ENCODE measurements at places on chromosomes 3 and 15.
A peak's percentile ranks its signal among the peaks of the same experiment; 100 is the strongest.

- peak; percentile 91 for DNase-seq
Measured at GRCh38 chr15:85689729-85690128, 105.0 kb downstream of the KLHL25 start.

DNA sequence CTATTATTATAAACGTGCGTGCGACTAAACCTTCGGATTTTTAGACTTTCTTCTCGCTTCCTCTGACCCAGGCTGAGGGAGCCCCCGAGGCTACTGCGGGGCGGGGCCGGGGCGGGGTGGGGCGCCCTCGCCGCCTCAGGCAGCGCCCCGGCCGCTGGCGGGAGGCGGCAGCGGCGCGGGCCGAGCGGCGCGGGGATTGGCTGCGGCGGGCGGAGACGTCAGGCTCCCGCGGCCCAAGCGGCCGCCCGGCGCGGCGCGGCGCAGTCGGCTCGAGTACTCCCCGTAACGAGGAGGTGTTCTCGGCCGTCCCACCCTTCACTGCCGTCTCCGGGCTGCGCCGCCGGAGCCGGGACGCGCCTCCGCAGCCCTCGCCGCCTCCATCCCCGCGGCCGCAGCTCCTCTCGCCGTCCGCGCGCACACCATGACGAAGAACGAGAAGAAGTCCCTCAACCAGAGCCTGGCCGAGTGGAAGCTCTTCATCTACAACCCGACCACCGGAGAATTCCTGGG lies at the start of gene ATP1B3:
TSS of gene ATP1B3 (plus strand) at position 263 of the 510 bp plus-strand sequence. CDS start at position 422, 159 bp downstream.
- peak; percentile 97 for DNase-seq

GRCh38 chr15:29124581-29125381 lies 144.8 kb downstream of the NSMCE3 start:
- DNase-seq: no peak

DNA sequence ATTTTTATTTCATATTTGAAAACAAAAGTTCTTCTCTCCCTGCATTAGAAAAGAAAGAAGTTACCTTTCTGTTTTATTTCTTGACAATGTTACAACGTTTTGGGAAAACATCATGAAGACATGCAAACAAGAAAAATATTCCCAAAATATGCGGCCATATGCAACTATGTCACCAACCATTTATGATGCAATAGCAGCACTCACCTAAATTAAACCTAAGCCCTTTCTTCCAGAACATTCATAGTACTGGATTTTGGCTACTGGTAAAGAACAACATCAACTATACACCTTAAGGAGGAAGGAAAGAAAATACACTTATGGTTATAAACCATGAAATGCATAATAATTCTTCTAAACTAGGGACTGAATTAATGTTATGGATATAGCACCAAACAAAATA lies 164.5 kb downstream of the PEAK1 start:
- no peak for DNase-seq

GRCh38 chr15:63405159-63405558 lies 23.5 kb upstream of the CA12 start:
- DNase-seq: no peak

DNA sequence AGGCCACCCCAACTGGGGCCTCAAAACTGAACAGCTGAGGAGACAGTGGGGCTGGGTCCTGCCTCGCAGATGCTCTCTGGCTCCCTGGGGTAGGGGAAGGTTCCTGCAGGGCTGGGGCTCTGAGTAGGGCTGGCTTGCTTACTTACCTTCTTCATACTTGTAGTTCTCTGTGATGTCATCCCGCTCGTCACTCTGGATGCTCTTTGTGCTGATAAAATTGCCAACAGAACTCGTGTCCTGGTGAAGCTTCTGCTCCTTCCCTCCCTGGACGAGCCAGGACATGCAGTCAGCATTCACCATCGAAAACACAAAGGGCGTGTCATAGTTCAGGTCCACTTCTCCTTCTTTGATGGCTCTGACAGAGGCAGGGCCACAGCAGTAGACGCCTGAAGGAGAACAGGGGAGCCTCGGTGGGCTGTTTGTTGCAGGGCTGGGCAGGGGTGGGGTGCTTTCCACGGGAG lies 17.9 kb upstream of the EPB42 start:
- DNase-seq: peak; percentile 62

GRCh38 chr3:112605285-112605684 lies 35.7 kb downstream of the CCDC80 start:
- DNase-seq: no peak

- DNase-seq: no peak
Measured at GRCh38 chr3:170660139-170660538, 74.3 kb upstream of the SLC7A14 start.

- no peak for DNase-seq
Measured at GRCh38 chr3:123984957-123985356, 7.0 kb downstream of the ROPN1 start.

DNA sequence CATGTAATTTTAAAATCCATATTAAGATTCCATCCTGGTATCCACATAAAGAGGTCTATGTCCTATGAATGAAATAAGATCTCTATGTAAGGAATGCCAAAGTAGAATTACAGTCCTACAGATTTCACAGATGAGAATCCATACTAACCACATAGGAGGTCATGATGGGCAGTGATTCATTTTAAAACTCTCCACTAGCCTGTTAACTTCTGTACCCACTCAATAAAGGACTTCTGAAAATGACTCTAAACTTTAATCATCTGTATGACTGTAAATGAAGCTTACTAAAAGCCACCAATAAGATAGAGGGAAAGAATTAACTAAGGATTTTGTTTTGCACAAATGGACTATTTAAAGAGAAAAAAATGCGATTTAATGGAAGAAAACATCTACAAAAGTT lies 28.7 kb downstream of the MORC1 start:
- no peak for DNase-seq

GRCh38 chr15:84685304-84685703 lies 27.3 kb upstream of the NMB start:
- peak; percentile 52 for DNase-seq

DNA sequence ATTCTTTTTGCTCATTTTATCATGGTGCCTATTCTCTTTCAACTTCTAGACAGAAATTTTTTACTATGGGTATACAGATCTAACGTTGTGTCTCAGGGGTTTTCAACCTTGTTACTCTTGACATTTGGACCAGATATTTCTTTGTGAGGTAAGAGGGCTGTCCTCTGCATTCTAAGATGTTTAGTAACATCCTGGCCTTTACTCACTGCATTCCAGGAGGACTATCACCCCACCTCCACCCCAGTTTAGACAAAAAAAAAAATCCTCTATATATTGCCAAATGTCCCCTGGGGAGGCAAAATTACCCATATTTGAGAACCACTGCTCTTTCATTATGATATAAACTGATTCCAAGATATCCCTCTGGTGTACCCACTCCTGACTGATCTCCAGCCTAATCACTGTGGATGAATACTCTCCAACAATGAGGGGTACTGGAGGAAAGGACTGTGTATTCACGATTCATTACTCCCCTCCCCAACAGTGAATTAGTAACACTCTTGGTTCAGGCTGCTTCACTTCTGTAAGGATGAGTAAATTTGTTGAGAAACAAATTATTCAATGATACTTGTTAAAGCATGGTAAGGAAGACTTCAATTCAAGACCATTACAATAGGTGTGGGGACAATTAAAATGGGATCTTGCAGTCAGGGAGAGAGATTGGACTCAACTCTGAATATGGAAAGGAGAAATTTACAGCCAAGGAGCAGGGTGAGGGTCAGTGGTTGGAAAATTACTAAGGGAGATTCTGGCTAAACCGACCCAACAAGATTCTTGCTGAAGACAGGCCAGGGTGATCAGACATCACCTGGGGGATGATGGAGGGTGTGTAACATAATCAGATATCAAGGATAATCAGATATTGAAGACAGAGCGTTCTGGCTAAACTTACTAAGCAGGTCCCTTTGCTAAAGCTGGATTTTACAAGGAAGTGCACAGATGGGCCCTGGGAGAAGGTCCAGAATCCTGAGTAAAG lies 123.8 kb upstream of the DAZL start:
- DNase-seq: no peak

DNA sequence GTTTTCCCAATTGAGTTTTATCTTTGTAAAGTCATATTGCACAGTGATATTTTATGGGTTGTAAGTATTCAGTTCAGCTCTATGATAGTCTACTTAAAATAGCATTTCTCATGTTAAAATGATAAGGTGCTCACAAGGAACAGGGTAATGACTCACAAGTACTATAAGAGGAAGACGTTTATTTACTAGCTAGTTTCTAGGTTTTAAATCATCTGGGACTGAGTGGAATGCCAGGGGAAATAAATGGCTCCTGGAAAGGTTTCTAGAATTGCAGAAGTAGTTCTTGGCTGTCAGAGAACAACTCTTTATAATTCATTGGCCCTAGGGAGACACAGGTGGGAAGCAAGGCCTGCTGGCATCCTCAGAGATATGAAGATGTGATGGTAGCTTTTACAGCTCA lies 112.8 kb downstream of the CHDH start:
- no peak for DNase-seq

DNA sequence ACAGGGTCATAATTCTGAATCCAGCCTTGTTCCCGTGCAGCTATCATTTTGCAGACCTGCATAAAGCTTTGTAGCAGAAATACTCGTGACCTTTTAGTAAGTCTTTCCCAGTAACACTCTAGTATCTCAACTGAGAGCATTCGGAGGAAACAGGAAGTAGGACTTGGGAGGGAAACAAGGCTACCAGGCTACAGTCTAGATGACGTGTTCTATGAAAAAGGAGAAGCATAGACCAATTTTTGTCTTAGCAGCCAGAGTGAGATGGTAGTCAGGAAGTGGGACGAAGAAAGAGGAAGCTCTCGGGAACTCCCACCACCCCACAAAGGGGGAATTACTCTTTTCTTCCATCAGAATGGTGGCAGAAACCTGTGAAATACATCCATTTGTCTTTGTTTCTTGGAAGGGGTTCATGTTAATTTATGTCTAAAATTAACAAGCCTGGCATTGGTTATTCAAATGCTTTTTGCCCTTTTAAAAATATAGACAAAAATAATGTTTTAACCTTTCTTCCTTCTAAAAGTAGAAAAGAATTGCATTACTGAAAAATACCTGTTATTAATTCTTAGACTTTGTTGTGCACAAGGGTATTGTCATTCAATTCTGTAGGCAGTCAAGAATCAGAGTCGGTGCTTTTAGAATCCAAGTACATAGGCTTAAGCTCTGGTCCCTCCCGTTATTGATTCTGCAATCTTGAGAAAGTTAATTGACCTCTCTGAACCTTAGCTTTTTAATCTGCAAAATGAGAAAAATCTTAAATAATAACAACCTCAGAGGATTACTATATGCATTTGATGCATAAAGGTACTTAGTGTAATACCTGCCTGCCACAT lies 1.6 kb upstream of the SUCNR1 start:
- DNase-seq: peak; percentile 97

DNA sequence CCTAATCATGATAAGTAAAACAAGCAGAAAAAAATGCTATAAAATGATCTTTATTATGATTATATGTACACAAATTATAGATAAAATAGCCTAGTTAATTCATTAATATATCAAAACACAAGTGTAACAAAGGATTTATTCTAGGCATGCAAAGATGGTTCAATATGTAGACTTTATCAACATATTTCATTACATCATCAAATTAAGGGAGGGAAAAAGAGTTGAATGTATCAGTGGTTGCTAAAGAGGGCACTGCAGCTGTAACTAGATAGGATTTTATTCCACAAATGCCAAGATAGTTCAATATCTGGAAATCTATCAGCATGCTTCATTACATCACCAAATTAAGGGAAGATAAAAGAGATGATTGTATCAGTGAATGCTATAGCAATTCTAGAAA lies 248.3 kb downstream of the LPP start:
- no peak for DNase-seq

DNA sequence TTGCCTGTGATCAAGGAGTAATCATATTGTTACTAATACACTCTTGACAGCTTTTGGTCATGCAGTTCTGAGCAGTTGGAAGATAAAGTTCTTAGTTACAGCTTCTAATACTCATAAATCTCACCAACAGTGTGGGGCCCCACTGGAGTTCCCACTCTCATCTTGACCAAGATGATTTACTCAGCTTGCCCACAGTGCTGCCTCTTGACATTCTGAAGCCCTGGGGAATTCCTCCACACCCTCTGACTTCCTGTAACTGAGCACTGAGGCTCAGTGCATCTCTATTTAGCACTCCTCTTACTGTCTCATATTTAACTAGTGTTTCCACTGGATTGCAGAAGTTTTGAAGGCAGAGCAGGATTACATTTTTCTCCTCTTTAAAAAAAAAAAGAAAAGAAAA lies 1.9 kb upstream of the ARL6IP5 start:
- peak; percentile 90 for DNase-seq

DNA sequence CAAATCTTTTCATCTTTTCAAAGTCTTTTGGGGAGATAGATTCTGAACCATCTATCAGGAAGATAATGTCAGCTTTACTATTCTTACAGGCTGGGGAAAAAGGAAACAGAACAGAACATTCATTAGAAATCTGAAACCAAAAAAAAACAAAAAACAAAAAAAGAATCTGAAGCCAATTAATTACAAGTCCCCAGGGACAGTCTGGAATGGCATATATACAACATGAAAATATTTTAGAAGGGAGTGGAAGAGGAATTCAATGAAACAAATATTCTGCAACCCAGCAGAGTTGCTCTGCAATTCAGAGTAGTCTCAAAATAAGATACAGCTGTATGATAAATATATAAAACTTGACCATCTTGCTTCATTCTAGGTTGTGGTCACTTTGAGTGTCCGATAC lies 41.7 kb upstream of the CAPN7 start:
- DNase-seq: no peak

- peak; percentile 26 for DNase-seq
Measured at GRCh38 chr3:36729204-36730056, 34.9 kb downstream of the DCLK3 start.

DNA sequence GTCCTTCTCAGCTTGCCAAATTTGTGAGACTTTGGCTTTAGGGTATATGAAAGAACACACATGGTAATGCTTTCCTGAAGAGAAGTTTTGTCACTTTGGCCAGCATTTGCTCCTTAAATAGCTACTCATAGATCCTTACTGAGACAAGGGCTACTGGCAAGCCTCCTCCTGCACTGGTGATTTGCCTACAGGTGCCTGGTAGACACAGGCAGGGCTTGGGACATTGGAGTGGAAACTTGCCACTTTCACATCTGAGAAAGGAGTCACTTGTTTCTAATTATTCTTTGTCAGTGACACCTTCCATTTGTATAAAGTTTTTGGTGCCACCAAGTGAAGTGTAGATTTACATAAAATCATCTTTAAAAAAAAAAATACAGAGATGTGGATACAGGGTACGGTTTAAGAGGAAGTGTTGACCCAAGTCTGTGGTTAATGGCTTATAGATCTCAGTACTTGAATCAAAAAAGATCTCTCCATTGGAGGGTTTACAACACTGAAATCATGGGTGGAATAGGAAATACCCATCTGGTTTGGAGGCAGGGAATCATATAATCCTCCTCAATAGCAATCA lies 132.8 kb upstream of the GADL1 start:
- DNase-seq: no peak

- no peak for DNase-seq
Measured at GRCh38 chr15:86620157-86620556, 540.5 kb downstream of the AGBL1 start.

- no peak for DNase-seq
Measured at GRCh38 chr3:76474632-76475031, 565.3 kb upstream of the ROBO2 start.

GRCh38 chr3:42174679-42175385 lies 83.7 kb downstream of the TRAK1 start:
- DNase-seq: no peak

GRCh38 chr3:58471025-58471887 lies 20.6 kb upstream of the KCTD6 start:
- DNase-seq: peak; percentile 92

- no peak for DNase-seq
Measured at GRCh38 chr3:132090921-132091320, 56.1 kb upstream of the CPNE4 start.

- no peak for DNase-seq
Measured at GRCh38 chr3:106827515-106828213, 549.6 kb upstream of the CCDC54 start.
